ENCODE measurements at places on chromosomes 16 and 17.

DNA sequence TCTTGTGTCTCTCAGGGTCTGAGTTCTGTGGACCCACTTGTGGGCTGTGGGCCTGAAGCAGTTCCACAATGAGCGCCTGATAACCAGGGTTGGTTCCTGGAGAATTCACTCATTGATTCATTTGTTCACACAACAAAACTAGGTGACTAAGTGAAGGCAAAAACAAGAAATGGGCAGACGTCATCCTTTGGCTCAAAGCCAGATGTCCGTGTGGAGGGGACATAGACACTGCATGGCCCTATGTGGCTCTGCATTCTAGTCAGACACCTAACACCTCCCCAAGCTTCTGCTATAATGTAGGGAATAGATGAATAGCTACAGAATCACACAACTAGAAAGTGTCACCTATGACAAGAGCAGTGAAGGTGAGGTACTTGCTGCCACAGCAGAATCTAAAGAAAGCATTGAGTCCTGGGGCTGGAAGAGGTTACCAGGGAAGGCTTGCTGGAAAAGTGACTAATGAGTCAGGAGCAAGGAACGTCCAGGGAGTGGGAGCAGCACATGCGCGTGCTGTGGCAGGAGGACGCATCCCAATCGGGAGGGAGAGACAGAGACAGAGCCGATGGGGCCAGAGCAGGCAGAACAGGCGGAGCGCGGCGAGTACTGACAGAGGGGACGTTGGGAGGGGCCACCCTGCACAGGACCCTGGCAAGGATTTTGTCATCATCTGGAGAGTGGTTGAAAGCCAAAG lies 58.9 kb downstream of the CES1 start:
- no peak for DNase-seq

DNA sequence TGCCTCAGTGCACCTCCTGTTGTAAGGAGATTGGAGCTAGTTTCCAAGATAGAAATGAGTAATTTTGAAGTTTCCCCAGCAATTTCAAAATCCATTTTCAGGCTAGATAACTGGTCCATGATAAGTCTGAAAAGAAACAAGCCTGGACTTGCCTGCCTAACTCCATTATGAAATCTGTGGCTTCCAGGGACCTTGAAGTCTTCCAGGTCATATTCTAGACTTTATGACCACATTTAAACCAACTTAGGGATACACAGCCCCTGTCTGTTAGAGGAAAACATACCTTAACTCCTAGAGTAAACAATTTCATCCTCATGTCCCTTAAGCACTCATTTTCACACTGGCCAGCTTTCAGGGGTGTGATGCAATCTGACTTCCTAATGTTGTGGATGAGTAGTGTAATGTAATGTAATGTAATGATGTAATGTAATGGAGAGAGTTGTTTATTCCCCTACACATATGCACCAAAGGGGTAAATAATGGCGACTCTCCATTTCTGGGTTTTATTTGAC lies 96.7 kb upstream of the FAM20A start:
- no peak for DNase-seq

DNA sequence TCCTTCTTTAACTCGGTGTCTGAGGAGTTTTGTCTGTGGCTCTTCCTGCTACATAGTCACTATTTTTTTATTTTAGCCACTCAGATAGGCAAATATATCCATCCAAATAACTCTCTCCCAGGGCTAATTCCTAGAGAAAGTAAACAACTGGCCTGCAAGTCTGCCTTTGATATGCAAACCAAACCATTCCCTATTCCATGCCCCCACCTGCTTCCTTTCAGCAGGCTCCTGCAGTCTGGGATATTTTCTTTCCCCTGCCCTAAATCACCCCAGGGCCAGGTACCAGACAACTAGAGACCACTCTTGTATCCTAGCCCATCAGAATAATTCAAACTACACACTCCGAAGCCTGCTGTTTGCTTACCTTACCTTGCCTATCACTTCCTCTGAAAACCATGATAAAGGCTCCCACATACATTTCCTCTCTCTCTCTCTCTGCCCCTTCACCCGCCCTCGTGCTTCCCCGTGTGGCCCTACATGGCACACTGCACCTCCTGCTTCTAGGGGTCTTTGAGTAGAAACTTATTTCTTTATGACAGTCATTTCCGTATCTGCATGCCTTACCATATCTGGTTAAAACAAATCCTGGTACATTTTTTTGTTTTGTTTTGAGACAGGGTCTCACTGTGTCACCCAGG lies 8.3 kb downstream of the CD300H start:
- no peak for DNase-seq

DNA sequence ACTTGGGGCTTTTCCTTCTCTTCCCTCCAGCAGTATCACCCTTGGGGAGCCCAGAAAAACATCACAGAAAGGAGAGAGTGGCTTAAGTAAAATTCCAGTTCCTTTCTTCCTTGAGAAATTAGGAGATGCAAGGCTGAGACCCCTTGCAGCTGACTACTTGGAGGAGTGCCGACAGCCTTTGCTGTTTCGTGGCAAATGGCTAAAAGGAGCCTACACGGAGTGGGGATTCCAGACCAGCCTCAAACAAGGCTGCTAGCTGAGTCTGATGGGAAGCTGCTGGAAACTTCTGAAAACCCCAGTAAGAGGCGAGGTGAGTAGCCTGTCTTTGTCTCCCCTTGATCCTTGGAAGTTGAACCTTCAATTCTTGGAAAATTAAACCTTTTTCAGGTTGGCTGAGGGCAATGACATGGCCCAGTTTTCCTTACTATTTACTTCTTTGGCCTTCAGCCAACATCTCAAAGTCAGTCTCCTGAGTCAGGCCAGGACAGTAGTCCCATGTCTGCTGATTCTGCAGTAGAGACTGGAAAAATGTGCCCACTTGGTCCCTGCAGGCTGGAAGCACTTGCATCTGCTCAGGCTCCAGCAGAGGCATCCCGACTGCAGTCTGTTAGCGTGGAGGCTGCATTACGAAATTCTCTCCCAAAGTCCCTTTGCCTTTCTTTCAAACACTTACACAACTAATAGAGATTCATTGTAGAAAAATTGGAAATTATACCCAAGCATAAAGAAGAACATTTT lies 23.4 kb downstream of the SMIM36 start:
- DNase-seq: no peak

- DNase-seq: no peak
Measured at GRCh38 chr17:29390851-29391631, 878 bp downstream of the TAOK1 start.

- no peak for DNase-seq
Measured at GRCh38 chr17:2901582-2901981, 105.3 kb downstream of the RAP1GAP2 start.

- DNase-seq: no peak
Measured at GRCh38 chr17:83119987-83120864, 40.8 kb downstream of the METRNL start.

- no peak for DNase-seq
Measured at GRCh38 chr16:14175086-14175485, 104.0 kb downstream of the MRTFB start.

DNA sequence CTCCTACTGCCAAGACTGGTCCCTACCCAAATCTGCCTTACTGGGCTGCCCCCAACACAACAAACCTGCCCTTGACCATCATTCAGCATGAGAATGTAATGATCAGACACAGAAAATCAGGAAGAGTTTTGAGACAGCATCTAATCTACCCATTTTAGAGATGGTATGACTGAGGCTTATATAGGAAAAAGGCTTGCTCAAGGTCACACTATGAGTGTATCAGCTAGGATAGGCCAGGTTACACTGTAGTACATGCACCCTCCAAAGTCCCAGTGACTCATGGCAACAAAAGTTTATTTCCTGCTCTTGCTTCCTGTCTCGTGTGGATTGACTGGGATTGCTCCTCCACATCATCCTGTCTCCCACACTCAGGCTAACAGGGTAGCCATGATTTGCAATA lies 27.9 kb downstream of the NLRC5 start:
- no peak for DNase-seq

GRCh38 chr17:64750891-64751677 lies 89.0 kb upstream of the SMURF2 start:
- no peak for DNase-seq

DNA sequence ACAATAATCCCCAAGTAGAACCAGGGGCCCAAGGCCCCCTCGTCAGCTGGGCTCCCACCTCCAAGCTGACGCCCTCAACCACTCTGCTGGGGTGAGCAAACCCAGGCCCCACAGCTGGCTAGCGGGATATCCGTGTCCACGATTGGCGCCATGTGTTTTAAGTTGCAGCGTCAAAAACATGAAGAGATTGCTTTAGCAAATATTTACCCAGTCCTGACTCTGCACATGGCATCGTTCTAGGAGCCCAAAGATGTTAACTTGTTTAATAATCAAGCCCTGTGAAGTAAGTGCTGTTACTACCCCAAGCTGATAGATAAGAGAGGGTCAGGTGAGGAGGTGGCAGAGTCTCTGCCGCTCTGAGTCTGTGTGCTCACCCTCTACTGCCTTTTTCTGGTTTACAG lies 344 bp upstream of the SEPTIN12 start:
- no peak for DNase-seq

DNA sequence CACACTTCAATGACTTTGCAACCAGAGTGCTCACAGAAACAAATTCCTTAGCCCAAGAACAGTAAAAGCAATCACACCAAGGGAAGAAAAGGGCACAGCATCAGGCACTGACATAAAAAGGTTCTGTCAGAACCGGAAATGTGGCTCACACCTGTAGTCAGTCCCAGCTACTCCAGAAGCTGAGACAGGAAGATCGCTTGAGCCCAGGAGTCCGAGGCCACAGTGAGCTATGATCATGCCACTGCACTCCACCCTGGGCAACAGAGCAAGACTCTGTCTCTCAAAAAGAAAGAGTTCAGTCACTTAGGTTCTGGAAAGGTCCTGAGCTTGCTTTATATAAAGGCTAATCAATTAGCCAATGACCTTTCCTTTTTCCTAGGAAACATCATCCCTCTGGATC lies 22.7 kb downstream of the YWHAE start:
- DNase-seq: no peak

GRCh38 chr16:84044118-84044488 lies 1.5 kb upstream of the SLC38A8 start:
- DNase-seq: no peak

DNA sequence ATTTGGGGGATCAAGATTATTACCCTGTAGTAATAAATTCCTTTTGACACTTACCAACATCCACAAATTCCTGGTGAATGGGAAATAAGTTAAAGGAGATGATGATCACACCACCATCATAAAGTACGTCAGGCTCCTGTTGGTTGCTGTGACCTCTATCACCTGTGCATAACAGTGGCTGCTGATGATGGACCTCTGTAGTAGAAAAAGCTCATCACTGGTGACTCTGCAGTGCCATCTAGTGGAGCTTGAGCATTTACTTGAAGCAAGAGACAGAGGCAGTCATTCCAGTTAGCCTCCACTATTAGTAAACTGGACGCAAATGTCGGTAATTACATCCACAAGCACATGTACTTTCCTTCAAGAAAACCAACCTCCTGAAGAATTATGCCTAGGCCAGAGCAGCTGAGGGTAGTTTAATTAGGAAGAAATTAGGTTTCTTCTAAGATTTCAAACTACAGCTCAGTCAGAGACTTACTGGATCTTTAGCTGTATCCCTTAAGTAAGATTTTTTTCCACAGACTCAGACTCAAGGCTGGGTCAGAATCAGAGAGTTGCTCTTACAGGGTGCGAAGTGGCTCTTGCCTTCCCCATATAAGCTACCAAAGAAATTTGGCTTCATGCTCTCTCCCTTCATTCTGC lies 39.3 kb downstream of the CYB561 start:
- peak; percentile 81 for DNase-seq

- no peak for DNase-seq
Measured at GRCh38 chr16:17728196-17728595, 257.4 kb upstream of the XYLT1 start.

DNA sequence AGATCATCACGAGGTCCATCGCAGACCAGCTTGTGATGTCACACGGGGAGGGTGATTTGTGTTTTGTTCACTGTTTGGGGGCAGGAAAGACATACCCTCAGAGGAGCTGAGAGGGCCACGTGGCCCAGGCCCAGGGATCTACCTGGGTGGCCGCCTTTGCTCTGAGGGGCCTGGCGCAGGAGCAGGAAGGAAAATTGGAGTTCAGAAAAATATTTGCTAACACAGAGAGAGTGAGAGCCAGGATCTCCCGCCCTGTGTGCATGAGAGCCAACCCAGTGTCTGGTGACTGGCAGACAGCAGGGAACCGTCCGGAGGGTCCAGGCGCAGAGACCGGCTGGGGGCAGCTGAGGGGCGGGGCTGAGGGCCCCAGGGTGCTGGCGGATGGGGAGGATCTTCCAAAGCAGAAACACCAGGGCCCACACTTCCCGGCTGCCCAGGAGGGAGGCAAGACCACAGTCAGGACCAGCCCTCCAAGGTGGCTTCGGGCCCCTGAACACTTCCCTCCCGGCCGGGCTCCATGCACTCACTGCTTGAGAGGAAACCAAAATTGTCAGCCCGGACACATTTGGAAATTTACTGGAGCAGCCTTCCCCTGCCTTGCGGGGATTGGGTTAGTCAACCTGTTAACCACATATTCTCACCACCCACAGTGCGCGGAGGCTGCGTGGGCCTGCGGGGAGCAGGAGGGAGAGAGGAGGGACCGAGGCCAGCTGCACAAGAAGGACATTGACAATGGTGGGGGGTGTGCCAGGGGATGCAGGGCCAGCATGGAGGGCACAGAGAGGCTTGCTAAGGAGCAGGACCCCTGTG lies 52.6 kb downstream of the RBFOX3 start:
- DNase-seq: no peak

DNA sequence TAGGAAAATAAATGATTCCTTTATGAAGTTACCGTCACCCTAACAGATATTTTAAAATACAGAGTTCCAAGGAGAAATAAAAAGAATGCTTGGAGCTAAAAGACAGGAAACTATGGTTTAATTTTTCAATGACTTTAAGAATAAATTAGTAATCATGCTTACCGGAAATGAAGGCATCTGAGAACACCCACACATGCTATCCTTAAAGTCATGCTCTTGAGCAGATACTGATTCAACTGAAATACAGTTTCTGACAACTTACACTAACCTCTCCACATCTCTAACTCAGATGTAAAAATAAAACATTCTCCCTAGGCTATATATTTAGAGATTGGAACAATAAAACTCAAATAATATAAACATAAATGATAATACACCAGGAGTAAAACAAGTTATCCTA lies 7.8 kb downstream of the PSMD12 start:
- no peak for DNase-seq

DNA sequence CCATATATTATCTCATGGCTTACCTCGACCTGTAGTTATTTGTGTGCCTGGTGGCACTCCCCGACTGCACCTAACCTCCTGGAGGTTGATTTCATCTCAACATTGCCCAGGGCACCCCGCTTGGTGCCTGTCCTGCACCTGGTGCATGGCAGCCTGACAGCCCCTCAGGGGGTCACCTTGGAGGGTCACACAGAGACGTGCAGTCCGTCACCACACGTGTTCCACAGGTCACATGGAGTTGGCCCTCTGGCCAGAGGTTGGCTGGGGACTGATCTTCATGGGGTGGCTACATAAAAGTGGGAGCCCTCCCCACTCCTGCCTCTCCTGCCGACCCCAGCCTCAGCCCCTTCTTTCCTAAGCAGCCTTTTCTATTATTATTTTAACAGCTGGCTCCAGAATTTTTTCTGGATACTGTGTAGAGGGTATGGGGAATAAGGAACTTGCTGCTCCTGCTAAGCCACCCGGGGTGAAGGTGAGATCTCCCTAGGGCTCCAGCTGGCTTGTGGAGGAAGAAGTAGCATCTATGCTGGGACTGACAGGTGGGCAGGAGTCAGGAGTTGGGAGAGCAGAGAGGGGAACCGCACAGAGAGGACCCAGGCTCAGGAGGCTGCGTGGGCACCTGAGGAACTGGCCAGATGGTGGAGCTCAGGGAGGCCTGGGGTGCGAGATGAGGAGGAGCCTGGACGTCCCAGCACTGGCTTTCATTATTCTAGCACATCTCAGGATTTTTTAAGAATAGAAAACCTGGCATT lies 12.5 kb upstream of the NKD1 start:
- DNase-seq: no peak

- DNase-seq: no peak
Measured at GRCh38 chr17:13558588-13558987, 43.1 kb downstream of the HS3ST3A1 start.
